ENCODE measurements at places on chromosomes 4 and X.

DNA sequence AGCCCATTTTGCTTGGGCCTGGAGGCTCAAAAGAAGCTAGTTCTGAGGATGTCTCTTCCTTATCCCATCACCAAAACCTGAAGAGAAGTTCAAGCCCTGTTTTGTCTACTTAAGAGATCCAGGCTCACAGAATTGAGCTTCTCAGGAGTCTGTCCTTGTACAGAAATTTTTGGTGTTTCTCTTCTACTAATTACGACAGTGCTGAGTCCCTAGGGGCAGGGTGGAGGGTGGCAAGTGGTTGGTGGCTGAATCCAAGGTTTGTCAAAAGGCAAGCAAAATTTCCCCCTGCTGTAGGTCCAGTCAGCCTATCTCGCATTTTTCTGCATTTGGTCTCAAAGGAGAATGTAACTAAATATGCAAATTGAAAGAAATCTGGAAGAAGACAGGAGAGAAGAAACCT, 377.9 kb downstream of the SMARCA1 start:
- no peak overlapping the region for H3K27ac ChIP-seq
- DNase-seq, result no peak
- no peak overlapping the region for H3K4me3 ChIP-seq
- H3K36me3 ChIP-seq, result no peaks in the 10 kb centered on the region
- no peaks in the 10 kb centered on the region for H3K4me1 ChIP-seq
- no peaks in the 10 kb centered on the region for H3K27me3 ChIP-seq

DNA sequence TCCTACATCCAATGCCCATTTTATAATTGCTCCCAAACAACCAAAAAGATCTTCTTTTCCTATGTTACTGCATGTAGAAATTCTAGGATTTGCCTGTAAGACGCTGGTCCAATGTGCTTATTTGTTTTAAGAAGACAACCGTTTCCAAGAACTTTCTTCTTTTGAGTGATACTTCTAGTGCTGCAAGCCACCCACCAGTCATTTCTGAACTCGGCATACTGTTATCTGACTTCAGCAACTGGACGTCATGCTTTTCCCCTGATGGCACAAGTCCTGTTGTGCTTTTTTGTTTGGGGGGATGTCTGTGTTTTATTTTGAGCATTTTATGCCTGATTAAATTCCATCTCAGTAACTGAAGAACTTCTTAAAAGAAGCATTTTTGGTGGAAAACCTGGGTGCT, 16.0 kb upstream of the RAP1GDS1 start:
- DNase-seq, result no peak
- no peak overlapping the region for H3K27ac ChIP-seq
- no peaks in the 10 kb centered on the region for H3K36me3 ChIP-seq
- H3K4me3 ChIP-seq, result no peak overlapping the region
- H3K27me3 ChIP-seq, result no peaks in the 10 kb centered on the region
- no peaks in the 10 kb centered on the region for H3K4me1 ChIP-seq

GRCh38 chrX:39840133-39840532, 257.6 kb downstream of the BCOR start:
- H3K36me3 ChIP-seq, result no peaks in the 10 kb centered on the region
- no peaks in the 10 kb centered on the region for H3K27me3 ChIP-seq
- no peaks in the 10 kb centered on the region for H3K4me1 ChIP-seq

- no peak for DNase-seq
- no peak overlapping the region for H3K4me3 ChIP-seq
- no peaks in the 10 kb centered on the region for H3K27me3 ChIP-seq
- H3K36me3 ChIP-seq, result no peaks in the 10 kb centered on the region
Measured at GRCh38 chr4:17309567-17310268, 202.2 kb downstream of the QDPR start.

DNA sequence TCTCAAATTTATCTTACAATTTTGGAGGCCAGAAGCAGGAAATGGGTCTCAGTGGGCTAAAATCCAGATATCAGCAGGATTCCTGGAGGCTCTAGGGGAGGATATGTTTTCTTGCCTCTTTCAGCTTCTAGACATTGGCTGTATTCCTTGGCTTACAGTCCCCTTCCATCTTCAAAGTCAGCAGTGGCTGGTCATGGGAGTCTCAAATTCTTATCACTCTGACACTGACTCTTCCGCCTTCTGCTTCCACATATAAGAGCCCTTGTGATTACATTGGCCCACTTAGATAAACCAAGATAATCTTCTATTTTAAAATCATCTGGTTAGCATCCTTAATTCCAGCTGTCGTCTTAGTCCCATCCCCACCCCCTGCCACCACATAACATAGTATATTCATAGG, 113.0 kb downstream of the PCDH7 start:
- DNase-seq, result no peak
- H3K4me3 ChIP-seq, result no peak overlapping the region
- H3K4me1 ChIP-seq, result no peaks in the 10 kb centered on the region
- no peaks in the 10 kb centered on the region for H3K27me3 ChIP-seq
- no peaks in the 10 kb centered on the region for H3K36me3 ChIP-seq

DNA sequence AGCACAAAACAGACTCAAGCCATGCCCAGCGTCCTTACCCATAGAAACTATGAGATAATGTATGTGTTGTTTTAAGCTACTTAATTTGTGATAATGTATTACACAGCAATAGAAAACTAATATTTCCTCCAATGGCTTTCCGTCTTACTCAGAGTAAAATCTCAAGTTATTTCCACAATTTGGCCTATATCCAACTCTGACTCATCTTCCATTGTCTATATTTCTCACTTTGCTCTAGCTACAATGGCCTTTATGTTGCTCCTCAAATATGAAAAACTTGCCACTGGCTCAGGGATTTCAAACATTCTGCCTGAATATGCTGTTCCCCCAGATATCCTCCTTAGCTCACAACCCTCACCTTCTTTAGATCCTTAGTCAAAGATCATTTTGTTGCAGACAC, 31.6 kb downstream of the IQCM start:
- H3K27me3 ChIP-seq, result no peaks in the 10 kb centered on the region
- no peak overlapping the region for H3K27ac ChIP-seq
- no peaks in the 10 kb centered on the region for H3K36me3 ChIP-seq
- H3K4me3 ChIP-seq, result no peak overlapping the region
- no peak for DNase-seq

DNA sequence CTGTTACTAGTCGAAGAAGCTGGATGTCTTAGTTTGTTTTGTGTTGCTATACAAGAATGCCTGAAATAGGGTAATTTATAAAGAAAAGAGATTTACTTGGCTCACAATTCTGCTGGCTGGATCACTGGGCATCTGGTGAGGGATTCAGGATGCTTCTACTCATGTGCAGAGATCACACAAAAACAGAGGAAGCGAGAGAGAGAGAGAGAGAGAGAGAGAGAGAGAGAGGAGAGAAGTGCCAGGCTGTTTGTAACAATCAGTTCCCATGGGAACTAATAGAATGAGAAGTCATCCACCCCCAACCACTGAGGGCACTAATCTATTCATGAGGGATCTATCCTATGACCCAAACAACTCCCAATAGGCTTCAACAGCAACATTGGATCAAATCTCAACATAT, 66.2 kb upstream of the FAM9A start:
- no peaks in the 10 kb centered on the region for H3K27me3 ChIP-seq
- H3K4me3 ChIP-seq, result no peak overlapping the region
- H3K27ac ChIP-seq, result no peak overlapping the region
- no peaks in the 10 kb centered on the region for H3K4me1 ChIP-seq
- DNase-seq, result no peak

GRCh38 chr4:78437608-78438088, 113.9 kb upstream of the ANXA3 start:
- H3K27me3 ChIP-seq, result no peaks in the 10 kb centered on the region
- no peak overlapping the region for H3K27ac ChIP-seq
- no peaks in the 10 kb centered on the region for H3K4me1 ChIP-seq
- no peaks in the 10 kb centered on the region for H3K36me3 ChIP-seq
- H3K4me3 ChIP-seq, result no peak overlapping the region

Measured in esophagus squamous epithelium (tissue), 5 donors.